ENCODE measurements at places on chromosomes 7 and 10. TPM values are rescaled to one million over a fixed set of nuclear protein-coding genes. Genes with fewer than 3 reads are reported as not detected.

DNA sequence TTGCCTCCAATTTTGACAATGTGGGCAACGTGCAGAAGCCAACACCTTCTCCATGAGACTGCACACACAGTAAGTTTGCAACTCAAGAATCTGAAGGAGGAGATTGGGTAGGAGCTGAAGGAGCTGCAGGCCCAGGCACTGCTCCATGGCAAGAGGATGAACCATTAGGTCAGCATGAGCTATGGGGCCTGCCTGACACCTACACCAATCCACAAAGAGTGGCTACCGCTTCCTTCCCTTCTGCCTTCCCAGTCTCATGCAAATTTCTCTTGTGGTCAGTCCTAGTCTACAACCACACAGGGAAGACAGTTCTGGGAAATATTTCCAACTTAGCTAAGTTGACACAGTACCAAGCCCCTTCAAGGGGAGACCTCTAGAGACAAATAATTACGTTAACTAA lies 142.0 kb upstream of the ADO start:
- DNase-seq, result no peak

GRCh38 chr7:155357573-155358041 lies 59.9 kb downstream of the INSIG1 start:
- no peak for DNase-seq

- no peak for DNase-seq
These were observed 39.9 kb downstream of the CHN2 start for GRCh38 chr7:29234438-29234837.

DNA sequence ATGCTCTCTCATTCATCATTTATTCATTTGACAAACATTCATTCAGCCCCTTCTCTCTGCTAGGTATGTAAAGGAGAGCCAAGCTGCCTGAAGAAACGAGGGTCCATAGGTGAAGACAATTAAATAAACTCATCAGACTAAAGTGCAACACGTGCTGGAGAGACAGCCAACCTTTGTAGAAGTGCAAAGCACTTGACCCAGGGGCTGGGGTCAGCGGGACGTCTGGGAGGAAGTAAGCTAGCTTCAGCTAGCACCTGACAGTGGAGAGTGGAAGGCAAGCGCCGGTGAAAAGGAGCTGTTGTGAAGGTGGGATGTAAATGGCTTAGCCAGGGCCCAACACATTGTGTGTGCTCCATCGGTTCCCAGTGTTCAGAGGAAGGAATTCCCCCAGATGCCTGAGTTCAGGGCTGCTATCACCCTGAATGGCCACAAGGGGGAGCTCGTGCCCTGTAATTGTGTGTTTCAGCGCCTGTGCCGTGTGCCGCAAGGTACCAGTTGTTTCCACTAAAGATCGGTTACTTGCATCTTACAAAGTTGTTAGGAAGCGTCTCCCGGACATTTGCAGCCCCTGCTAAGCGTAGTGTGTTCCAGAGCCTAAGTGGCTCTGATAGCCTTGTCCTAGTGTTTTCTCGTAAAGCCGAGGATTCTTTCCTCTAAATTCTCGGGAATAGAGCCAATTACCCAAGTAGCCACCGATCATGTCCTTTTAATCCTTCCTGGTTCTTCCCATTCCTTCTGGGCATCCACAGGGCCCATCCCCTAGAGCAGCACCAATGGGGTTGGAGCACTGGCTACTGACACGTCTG lies 30.6 kb downstream of the TLX1 start:
- DNase-seq, result peak; percentile 15

DNA sequence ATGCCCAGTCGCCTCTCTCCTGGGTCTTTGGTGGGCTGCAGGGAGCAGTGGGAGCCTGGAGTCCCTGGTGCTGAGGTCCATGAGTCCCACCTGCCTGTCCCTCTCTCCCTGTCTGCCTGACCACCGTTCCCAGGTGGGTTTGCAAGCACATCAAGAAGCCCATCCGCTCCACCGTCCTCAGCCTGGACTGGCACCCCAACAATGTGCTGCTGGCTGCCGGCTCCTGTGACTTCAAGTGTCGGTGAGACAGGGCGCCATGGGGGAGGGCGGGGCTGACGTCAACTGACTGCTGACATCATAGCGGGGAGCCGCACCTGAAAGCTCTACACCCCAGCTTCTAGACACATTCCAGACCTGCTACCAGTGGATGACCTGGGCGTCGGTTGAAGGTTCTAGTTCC lies 15.2 kb downstream of the ARPC1B start:
- DNase-seq, result no peak

DNA sequence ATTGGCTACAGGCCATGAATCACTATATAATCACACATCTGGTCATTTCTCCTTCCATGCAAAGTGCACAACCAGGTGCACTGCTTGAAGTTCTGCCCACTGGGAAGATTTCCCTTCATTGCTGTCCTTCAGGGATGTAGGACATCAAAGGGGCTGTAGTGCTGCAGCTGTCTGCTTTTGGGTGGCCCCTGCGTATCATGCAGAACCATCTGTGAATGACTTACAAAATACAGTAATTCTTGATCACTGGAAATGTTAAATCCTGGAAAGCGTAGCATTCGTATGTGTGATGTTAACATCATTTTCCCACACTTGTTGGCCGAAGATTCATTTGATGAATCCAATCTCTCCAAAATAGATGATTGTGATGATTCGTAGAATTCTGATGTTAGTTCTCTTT lies 22.4 kb downstream of the AKR1C3 start:
- DNase-seq, result no peak

GRCh38 chr7:45625067-45625466 lies 50.9 kb downstream of the ADCY1 start:
- no peak for DNase-seq

- DNase-seq, result no peak
These were observed 67.9 kb downstream of the CLRN3 start for GRCh38 chr10:127824826-127825225.

DNA sequence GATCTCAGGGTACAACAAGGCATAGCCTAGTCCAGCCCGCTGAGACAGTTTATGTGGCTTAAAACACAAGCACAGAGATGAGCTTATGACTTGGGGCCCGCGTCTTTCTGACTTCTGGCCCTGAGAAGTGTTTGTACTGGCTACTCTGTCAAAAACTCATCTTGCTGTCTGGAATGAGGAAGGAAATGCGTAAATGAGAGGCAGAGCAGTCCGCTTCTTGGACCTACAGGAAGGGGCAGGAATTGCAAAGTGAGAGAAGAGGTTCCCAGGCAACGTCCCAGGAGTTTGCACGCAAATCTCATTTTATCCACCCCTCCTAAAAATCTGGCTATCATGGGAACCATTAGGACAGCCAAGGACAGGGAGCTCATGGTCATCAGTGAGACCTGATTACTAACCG lies 5.5 kb downstream of the ANXA11 start:
- DNase-seq, result no peak

GRCh38 chr10:43125881-43126731 lies 12.1 kb upstream of the CSGALNACT2 start:
- DNase-seq, result no peak

GRCh38 chr10:32909456-32909855 lies 48.6 kb downstream of the ITGB1 start:
- DNase-seq, result no peak

GRCh38 chr7:1975179-1975578 lies 257.6 kb downstream of the MAD1L1 start:
- no peak for DNase-seq

DNA sequence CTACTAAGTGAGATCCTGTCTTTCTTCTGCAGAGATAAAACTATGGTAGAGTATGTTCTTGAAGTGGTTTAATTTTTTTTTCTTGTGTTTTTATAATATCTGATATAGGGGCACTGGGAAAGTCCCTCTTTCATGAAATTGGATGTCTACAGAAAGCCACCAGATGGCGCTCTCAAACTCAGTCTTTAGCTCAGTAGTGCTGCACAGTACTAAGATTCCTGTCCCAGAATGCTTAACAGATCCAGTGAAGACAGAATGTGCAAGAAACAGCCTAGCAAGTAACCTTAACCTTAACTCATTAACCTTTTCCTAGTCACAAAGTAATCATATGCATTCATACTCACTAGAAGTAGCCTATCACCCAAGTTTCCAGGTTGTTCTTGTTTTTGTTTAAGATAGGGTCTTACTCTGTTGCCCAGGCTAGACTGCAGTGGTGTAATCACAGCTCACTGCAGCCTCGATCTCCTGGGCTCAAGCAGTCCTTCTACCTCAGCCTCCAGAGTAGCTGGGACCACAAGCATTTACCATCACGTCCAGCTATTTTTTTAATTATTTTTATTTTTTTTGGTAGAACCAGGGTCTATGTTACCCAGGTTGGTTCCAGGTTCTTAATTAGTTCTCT lies 56.7 kb downstream of the IDE start:
- DNase-seq, result peak; percentile 18

DNA sequence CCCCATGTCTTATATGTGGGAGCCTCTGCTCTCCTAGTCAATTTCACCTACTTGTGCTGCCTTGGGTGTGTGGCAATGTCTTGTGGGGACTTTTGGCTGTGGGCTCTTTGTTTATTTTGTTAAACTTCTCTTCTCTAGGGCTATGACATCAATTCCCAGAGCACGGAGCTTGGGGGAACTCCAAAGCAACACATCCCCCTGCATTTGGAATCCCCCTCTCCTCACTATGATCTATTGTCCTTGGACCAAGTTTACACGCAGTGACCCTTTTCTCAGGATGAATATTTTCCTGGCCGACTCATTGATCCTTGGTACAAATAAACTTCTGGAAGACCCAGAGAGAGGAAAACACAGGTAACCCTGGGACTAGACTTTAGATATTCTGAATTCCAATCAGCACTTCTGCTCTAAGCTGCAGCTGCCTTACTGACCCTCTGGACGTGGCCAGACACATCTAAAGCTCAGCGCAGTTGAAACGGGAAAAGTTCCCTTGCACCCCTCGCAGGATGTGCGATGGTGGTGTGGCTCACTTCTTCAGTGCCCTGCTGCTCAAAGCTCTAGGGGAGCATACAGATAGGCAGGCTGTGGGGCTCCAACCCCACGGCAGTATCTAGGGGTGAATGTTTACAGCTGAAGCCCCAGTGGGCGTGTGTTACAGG lies 110.8 kb downstream of the TMEM178B start:
- no peak for DNase-seq

- DNase-seq, result no peak
These were observed 4.6 kb upstream of the ANKRD26 start for GRCh38 chr10:27104919-27105318.

- no peak for DNase-seq
These were observed 104.6 kb upstream of the PPIF start for GRCh38 chr10:79242620-79243152.

- no peak for DNase-seq
These were observed 9.9 kb upstream of the GSAP start for GRCh38 chr7:77426052-77426404.

- no peak for DNase-seq
These were observed at the start of gene VSTM4 for GRCh38 chr10:49115015-49115795. Gene VSTM4 (minus strand): TSS chr10:49115522. CDS start chr10:49115485, 37 bp downstream.

DNA sequence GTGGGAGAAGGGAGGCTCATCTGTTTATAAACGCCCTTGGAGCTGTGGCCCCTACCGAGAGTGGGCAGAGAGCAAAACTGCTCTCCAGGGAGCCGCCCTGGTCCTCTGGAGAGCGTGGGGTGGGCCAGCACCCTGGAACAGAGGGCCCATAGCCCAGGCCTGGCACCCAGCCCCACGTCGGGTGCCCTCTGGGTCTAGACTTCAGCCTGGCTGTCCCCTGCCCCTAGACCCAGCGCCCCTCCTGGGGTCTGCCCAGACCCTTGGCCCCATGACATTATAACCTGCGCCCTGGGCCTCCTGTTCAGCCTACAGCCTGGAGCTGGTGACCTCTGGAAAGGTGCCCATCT lies 24.7 kb downstream of the GET4 start:
- no peak for DNase-seq

DNA sequence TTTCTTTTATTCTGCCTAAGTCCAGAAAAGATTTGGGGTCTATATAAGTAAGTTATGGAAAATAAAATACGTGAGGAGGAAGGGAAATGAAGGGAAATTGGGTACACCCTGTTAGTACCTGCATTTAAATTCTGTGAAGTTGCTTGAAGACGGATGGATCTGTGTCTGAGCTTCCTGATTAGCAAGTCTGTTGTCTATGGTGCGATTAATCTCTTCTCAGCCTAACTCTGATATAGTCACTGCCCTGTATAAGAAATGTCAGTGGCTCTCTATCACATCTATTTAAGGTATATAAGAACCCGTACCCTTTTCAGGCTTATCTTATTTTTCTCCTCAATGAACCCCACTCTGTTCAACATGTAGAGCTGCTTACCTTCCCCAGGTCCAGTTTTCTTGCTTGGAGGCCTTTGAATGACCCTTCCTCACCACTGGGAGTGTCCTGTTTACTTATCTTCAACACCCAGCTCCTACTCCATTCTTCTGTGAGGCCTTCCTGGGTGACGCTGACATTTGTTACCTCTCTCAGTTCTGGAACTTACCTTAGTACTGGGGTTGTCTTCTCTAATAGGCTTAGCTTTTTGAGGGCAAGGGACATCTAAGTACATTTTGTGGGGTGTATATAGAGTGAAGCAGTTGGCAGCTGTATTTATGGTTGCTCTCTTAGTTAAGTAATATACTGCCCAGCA lies 149.6 kb upstream of the PRPS1L1 start:
- no peak for DNase-seq

- no peak for DNase-seq
These were observed 79.0 kb upstream of the CELF2 start for GRCh38 chr10:10938676-10939075.

DNA sequence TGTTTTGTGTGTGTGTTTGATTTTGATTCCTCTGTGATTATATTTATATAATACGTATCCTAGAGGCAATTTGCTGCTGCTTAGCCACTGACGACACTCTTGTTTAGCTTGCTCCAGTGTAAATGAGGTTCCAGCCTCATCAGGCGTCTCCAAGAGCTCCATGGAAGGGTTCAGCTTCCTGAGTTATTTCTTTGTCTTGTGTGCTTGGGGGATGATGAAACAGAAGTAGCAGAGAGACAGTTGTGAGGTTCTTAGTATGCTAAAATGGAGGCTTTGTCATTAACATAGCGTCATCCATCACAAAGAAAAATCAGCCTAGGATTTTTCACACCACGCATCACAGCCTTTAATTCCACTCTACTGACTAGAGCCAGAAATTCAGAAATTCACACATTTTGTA lies 85.1 kb downstream of the KLF6 start:
- no peak for DNase-seq

Gene SH2D4B
- not detected for total RNA-seq

Gene NPTX2
- total RNA-seq, result 55.7 TPM

Gene ARMC3
- not detected for total RNA-seq

Gene OPN1SW
- not detected for total RNA-seq

Gene LEP
- not detected for total RNA-seq

Gene HERPUD2
- total RNA-seq, result 24.3 TPM

Gene ADGRA1
- total RNA-seq, result not detected

Gene VTI1A
- total RNA-seq, result 139 TPM

Gene FZD8
- total RNA-seq, result 12.4 TPM

Gene IL6
- 15.7 TPM for total RNA-seq

Gene PRTFDC1
- 6.2 TPM for total RNA-seq

Gene CHAT
- not detected for total RNA-seq

Gene HDAC9
- total RNA-seq, result 81.6 TPM

Gene FRMPD2
- not detected for total RNA-seq
